ENCODE measurements at places on chromosomes 16 and 17.
A peak's percentile ranks its signal among the peaks of the same experiment; 100 is the strongest.

- no peak for DNase-seq
Measured at GRCh38 chr16:31471875-31472708, at the start of gene TGFB1I1. TGFB1I1 (plus strand) TSS chr16:31472152; CDS start chr16:31472189, 37 bp downstream.

DNA sequence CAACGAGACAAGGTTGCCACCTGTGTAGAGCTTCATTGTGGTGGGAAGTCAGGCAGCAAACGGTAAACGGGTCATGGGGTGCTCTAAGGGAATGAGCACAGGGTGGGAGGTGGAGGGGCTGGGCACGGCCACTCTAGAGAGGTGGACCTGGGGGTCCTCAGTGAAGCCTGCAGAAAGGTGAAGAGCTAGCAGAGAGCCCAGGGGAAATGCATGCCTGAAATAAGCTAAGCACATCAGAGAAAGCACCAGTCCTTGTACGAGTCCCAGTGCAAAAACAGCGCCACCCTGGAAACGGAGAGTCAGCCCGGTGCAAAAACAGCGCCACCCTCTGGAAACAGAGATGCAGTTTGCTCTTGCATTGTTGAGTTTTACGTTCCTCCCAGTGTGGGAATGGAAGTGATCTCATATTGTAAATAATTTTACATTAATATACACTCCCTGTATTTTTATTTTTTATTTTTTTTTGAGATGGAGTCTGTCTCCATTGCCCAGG is 65.0 kb downstream of the TBC1D16 start:
- no peak for DNase-seq

- DNase-seq = no peak
Measured at GRCh38 chr16:69087161-69087581, 18.3 kb upstream of the HAS3 start.

DNA sequence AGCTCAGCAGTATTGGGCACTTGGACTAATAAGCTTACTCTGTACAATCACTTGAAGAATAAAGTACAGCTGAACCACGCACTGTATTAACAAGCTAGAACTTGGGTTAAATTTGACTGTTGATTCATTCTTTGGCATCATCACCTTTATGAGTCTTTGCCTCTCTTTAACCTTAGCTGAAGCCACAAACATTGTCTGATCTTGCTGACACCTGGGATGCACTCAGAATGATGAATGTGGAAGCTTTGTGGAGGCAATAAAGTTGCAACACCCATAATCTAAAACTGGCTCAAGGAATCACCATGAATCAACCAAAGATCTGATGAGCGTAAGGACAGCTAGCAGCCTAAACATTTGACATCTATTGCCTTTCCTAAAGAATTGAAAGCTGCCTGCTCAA is 590.6 kb upstream of the SOX9 start:
- no peak for DNase-seq

GRCh38 chr17:45111850-45112249 is 20.5 kb downstream of the PLCD3 start:
- no peak for DNase-seq

DNA sequence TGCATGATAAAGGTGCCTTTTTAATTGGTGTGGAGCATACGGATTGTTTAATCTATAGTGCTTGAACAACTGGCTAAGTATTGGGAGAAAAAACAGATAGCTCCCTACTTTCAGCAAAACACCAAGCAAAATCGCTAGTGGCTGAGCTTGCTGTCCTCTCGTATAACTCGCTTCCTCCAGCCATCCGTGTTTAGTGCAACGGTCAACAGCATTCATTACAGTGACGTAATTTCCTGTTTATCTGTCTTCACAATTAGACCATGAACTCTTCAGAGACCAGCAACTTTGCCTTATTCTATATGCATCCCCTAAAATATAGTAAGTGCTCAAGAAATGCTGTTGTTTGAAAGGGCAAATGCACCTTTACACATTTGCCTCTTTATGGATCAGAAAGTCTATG is 511.9 kb downstream of the HAPSTR1 start:
- no peak for DNase-seq

DNA sequence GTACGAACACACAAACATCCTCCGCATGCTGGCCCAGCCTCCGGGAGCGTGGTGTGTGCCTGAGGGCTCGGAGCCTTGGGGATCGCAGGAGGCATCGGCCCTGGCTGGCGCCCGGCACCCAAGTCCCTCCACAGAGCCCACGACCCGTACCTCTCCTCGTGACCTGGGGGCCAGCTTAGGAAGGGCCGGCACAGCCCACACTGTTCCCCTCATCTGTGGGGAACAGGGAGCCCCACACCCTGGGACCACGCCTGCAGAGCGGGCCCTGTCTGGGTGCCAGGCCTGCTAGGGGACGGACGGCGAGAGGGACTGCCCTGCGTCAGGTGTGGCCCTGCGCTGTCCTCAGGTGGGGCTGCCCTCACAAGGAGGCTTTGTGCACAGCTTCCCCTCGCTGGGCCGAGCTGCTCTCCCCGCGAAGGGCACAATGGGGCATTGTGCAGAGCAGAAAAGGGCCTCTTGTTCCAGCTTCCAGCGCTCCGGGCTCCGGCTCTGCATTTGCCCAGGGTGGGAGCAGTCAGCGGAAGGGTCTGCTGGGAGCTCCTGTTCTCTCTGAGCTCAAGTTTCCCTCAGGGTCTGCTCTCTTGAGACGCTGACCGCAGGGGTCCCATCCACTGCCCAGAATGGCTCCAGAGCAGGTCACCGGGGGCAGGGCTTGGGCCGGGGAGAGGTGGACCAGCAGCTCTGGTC is 1.7 kb upstream of the LMF1 start:
- DNase-seq = no peak

- no peak for DNase-seq
Measured at GRCh38 chr17:66483906-66484305, 181.5 kb downstream of the PRKCA start.

DNA sequence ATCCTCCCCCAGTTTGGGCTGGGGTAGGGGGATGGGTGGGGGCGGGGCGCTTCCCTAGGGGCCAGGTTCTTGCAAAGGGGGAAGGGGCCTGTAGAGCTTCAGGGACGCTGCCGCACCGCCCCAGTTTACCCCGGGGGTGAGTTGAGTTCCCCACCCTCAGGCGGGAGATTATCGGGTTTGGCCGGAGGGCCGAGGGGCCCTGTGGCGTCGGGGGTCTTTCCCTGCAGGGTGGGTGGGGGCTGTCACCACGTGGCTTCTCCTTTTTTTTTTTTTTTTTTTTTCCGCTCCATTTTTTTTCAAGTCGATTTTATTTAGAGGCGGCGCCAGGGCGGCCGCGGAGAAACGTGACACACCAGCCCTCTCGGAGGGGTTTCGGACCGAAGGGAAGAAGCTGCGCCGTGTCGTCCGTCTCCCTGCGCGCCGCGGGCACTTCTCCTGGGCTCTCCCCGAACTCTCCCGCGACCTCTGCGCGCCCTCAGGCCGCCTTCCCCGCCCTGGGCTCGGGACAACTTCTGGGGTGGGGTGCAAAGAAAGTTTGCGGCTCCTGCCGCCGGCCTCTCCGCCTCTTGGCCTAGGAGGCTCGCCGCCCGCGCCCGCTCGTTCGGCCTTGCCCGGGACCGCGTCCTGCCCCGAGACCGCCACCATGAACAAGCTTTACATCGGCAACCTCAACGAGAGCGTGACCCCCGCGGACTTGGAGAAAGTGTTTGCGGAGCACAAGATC is at the start of gene IGF2BP1:
IGF2BP1 (plus strand) TSS at position 283 of the 724 bp plus-strand sequence; CDS start at position 644, 361 bp downstream.
- DNase-seq = no peak

GRCh38 chr17:51598824-51599223 is 338.5 kb downstream of the UTP18 start:
- DNase-seq = no peak

DNA sequence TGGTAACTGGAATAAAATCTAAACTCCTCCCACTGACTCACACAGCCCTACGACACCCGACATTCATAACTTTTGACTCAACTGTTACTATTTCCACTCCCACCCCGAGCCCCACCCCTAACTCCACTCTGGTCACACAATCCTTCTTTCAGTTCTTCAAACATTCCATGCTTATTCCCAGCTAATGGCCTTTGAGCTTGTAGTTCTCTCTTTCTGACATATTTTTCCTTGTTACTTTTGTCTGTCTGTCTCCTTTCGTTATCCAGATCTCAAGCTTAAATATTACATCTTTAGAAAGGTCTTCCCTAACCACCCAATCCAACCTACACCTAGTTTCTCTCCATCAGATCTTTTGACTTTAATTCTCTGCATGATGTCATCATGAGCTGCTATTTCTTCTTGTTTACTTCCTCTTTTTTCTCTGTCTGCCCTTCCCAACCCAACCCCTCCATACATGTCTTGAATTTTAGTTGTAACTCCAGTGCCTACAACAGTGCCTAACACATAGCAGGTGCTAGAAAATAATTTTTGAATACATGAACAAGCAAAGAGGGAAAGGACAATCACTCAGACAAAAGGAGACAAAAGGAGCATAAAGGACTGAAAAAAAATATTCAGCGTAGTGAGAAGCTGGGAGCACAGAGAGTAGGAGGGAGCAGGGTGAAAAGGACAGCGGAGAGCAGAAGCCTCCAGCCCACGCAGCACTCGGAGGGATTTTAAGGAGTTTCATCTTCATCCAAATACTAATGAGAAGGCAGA is 65.2 kb upstream of the SMIM36 start:
- no peak for DNase-seq

DNA sequence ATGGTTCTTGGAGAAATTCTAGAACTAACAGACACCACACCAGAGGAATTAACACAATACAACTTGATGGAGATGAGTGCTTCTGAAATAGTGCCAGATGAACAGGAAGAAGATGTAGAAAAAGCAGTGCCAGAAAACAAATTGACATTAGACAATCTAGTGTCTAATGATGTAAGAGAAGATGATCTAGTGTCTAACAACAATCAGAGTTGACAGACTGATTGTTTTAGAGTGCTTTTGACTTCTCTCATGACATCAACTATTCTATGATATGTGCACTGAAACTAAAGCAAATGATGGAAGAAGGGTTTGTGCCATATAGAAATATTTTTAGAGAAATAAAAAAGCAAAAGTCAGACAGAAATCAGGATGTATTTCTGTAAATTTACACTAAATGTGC is 646.1 kb upstream of the KIF2B start:
- DNase-seq = no peak

- no peak for DNase-seq
Measured at GRCh38 chr17:65193716-65194293, 56.6 kb downstream of the RGS9 start.

DNA sequence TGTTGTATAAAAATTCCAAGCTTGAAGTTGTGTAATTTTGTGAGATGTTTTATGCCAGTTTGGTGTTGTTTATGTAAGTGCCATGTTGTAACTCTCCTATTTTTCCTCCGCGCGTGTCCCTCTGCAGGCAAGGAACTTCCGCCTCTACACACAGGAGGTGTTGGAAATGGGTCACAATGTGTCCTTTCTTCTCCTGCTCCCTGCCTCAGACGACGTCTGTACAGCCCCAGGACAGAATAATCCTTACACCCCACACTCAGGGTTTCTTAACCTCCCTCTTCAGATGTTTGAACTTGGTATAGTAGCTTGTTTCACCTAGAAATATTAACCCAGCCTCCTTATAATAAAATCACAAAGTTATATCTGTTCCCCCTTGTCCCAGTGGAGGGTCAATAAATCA is 111.3 kb upstream of the NOG start:
- no peak for DNase-seq

DNA sequence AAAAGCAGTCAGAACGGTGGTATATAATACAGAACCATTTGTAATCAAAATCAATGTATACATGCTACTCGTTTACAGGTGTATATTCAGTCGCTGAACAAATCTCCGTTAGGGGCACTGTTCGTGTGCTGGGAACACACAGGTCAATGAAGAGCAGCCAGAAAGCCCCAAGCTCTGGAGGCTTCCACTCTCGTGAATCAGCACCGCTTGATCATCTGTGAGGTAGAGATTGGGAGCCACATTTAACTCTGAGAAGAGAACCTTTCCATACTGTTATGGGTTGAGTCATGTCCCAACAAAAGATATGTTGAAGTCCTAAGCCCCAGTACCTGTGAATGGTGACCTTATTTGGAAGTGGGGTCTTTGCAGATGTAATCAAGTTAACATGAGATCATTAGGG is 5.4 kb upstream of the CYTH1 start:
- no peak for DNase-seq

DNA sequence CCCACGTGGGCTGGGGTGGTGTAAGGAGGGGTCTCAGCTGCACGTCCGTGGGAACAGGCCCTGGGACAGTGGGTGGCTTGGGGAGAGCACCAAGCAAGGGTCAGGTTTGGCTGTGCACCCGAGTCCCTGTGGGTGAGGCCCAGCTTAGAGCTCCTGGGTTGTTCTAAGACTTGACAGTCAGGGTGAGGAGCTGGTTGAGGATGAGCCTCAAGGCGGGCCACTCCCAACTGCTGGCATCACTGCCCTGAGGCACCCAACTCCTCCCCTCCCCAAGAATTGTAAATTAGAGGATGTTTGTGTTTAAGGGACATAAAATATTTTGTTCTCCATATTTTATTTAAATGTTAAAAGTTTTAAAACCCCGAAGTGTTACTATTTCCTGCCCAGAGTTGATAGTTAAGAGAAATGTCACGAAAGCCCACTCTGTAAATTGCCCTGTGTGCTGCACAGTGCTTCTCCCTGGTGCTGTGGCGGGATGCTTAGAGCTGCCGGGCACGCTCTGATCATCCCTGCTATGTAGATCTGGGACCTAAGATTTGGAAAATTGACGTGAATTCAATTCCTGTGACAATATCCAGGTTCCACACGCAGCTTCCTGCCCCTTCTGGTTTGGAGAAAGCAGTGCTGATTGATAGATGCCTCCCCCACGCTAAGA is 15.9 kb downstream of the ZC3H18 start:
- no peak for DNase-seq

DNA sequence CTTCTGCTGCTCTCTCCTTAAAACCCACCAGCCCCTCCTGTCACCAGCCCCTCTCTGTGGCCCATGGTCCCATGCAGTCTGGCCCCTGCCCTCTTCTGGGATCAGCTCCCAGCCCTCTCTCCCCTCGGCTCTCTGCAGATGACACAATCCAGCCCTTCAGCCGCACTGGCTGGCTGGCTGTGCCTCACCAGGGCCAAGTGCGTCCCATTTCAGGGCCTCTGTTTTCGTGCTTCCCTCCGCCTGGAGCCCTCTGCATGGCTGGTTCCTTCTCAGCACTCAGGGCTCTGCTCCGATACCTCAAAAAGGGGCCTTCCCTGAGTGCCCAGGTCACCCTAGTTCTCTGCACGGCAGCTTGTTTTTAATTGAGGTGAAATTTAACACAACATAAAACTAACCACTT is 124.3 kb downstream of the SOCS1 start:
- no peak for DNase-seq

DNA sequence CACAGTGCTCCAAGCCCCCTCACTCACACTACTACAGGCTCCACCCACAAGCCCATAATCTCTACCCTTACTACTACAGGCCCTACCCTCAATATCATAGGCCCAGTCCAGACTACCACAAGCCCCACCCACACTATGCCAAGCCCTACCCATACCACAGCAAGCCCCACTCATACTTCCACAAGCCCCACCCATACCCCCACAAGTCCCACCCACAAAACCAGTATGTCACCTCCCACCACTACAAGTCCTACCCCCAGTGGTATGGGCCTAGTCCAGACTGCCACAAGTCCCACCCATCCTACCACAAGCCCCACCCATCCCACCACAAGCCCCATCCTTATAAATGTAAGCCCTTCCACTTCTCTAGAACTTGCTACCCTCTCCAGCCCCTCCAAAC is 13.8 kb downstream of the RIPOR1 start:
- DNase-seq = peak; percentile 50
